ENCODE measurements at places on chromosomes 1 and 21.

DNA sequence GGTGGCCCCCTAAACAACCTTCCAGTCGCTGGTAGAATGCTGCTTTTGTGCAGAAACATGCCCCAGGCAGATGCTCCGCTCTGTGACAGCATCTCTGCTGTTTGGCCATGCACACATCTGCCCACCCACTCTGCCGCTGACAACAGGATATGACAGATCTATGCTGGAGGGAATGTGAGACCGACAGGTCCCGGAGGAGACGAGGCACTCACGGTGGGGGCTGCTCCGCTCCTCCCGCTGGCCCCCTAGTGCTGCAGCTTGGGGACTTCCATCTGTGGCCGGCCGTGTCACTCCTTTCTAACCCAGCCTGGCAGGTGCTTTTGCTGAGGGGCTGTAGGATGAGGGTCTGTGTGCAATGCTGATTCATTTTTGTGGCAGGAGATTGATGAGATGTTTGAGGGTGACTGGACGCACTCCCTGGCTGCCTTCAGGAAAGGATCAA lies 49.1 kb upstream of the DMRTB1 start:
- no peak for DNase-seq
- peaks cover 13% of the 10 kb centered on the region for H3K27me3 ChIP-seq
- H3K36me3 ChIP-seq, result no peaks in the 10 kb centered on the region

- no peak overlapping the region for H3K4me3 ChIP-seq
- H3K36me3 ChIP-seq, result no peaks in the 10 kb centered on the region
- H3K27ac ChIP-seq, result no peak overlapping the region
- H3K27me3 ChIP-seq, result no peaks in the 10 kb centered on the region
- DNase-seq, result no peak
These were observed 87.8 kb downstream of the PTPN14 start for GRCh38 chr1:214463596-214463995.

DNA sequence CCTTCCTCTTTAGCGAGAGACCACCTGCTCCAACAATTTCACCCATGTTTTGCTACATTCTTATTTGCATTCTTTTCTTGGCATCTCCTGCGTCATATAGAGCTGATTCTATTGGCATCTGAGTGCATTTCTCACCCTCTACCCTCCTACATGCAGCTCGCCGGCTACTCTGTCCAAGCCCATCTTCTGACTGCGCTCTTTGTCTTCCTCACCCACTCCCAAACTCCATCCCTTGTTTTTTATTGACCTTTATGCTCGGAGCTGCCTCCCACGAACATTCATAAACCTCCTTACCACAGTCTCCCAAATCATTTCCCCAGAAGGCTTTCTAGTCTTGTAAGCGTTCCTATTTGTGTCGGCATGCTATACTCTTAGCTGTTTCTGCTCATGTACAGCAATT lies 33.6 kb upstream of the FMN2 start:
- no peak for DNase-seq
- H3K4me1 ChIP-seq, result no peaks in the 10 kb centered on the region
- H3K36me3 ChIP-seq, result no peaks in the 10 kb centered on the region
- H3K27ac ChIP-seq, result no peak overlapping the region
- H3K4me3 ChIP-seq, result no peak overlapping the region

DNA sequence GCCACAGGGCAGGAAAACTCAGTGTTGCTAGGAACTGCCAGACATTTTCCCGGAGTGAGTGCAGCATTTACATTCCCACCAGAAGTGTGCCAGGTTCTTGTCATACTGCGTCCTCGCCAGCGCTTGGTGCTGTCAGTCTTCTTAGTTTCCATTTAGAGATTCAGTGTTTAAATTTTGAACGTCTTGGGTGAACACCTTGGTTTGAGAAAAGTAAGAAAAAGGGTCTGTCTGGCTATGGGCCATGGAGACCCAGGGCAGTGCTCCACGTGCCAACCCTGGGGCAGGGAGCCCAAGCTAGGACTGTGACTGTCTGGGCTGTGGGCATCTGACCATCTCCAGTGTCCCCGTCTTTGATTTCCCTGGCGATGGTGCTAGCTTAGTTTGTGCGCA lies 16.0 kb downstream of the IBA57 start:
- H3K4me1 ChIP-seq, result no peaks in the 10 kb centered on the region
- peak; percentile 49 for DNase-seq
- H3K27me3 ChIP-seq, result no peaks in the 10 kb centered on the region
- H3K36me3 ChIP-seq, result no peaks in the 10 kb centered on the region
- no peak overlapping the region for H3K4me3 ChIP-seq

DNA sequence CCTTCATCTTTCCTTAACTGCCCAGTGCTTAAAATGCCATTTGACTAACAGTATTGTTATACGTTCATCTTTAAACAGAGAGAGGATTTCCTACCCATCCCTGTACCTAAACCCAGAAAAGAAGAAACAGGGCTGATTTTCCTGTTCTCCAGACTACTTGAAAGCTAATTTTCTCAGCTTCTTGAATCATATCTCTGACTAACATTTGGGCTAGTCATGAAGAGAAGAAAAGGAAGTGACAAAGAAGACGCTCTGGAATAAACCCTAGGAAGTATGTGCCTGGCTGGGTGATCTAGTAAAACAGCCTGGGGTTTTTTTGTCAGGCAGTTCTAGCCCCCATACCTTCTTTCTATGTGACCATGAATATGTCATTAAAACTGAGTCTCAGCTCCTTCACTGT lies 44.8 kb upstream of the SGIP1 start:
- no peaks in the 10 kb centered on the region for H3K4me1 ChIP-seq
- no peaks in the 10 kb centered on the region for H3K27me3 ChIP-seq
- H3K36me3 ChIP-seq, result no peaks in the 10 kb centered on the region
- no peak overlapping the region for H3K27ac ChIP-seq

- DNase-seq, result no peak
- peaks cover 11% of the 10 kb centered on the region for H3K4me1 ChIP-seq
- no peaks in the 10 kb centered on the region for H3K27me3 ChIP-seq
- H3K36me3 ChIP-seq, result no peaks in the 10 kb centered on the region
These were observed 43.3 kb downstream of the RASAL2 start for GRCh38 chr1:178137238-178137637.

DNA sequence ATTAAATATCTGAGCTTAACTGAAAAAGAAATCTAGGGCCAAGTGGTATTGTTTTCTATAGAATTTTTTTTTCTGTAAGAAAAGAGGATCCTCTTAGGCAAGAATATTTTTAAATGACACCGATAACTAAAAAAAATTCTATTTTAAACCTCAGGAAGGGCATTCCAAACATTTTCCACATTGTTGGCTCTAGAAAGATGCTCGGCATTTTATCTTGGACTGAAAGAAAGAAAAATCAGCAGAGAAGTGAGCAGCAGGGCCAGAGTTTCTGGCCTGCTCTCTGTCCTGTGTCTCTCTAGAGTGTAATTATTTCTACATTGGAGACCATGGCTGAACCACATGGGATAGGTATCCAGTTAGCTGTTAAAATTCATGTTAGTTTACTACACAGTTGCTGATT lies 192.5 kb upstream of the GREM2 start:
- H3K36me3 ChIP-seq, result no peaks in the 10 kb centered on the region
- no peak overlapping the region for H3K4me3 ChIP-seq
- no peak for DNase-seq
- H3K27ac ChIP-seq, result no peak overlapping the region

DNA sequence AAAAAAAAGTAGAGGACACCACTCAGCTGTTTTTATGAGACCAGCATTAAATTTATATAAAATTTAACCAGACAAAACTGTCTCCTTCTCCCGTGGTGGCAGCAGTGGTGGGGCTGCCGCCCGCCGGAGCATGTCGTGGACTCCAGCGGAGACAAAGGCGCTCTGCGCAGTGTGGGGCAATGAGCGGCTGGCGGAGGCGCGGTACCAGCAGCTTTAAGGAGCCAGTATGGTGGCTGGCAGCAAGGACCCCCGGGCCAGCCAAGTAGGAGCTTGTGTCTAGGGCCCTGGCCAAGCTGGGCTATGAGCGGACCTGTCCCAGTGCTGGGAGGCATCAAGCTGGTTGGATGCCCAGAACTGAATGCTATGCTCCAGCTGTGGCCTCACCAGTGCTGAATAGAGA lies 2102.9 kb downstream of the NCAM2 start:
- H3K27me3 ChIP-seq, result no peaks in the 10 kb centered on the region
- no peak overlapping the region for H3K27ac ChIP-seq
- no peaks in the 10 kb centered on the region for H3K36me3 ChIP-seq

DNA sequence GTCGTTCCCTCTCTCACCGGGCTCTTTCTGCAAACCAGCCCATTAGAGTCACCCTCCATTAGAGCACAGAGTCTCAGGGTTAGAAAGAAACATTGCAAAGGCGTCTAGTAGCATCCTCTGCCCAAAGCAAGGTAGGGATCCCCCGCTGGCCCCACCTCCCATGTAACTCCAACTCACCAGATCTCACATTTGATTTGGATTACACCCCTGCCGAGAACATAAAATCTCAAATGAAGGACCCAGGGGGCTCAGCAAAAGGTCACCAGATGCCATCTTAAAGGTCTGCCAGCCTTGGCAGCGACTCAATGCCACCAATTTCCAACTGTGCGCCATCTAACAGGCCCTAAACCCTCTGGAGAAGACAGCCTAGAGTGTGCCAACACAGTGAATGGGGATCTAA lies 14.1 kb downstream of the C1orf87 start:
- no peaks in the 10 kb centered on the region for H3K36me3 ChIP-seq
- no peak for DNase-seq
- no peak overlapping the region for H3K27ac ChIP-seq
- H3K4me3 ChIP-seq, result no peak overlapping the region

DNA sequence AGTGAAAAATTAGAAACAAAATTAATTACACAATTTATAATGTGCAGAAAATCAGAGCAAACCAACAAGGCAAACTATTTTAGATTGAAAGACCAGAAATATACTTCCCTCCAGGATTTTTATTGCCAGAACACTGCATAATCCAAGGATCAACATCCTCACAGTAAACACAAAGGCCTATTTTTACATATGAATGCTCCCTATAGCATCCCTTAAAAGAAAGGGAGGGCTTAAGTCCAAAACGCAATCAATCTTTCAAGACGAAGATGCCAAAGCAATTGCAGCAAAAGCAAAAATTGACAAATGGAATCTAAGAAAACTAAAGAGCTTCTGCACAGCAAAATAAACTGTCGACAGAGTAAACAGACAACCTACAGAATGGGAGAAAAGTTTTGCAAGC lies 18.6 kb upstream of the CHIA start:
- H3K36me3 ChIP-seq, result no peaks in the 10 kb centered on the region
- H3K27me3 ChIP-seq, result peaks cover 26% of the 10 kb centered on the region
- no peak overlapping the region for H3K4me3 ChIP-seq
- H3K4me1 ChIP-seq, result peaks cover 9% of the 10 kb centered on the region
- no peak overlapping the region for H3K27ac ChIP-seq
- DNase-seq, result no peak

GRCh38 chr1:224647449-224647848 lies 31.3 kb downstream of the CNIH3 start:
- H3K4me1 ChIP-seq, result peaks cover 4% of the 10 kb centered on the region
- H3K27ac ChIP-seq, result no peak overlapping the region
- no peaks in the 10 kb centered on the region for H3K27me3 ChIP-seq
- no peaks in the 10 kb centered on the region for H3K36me3 ChIP-seq
- no peak for DNase-seq

GRCh38 chr1:205480349-205480985 lies 24.0 kb upstream of the CDK18 start:
- no peaks in the 10 kb centered on the region for H3K36me3 ChIP-seq
- no peak for DNase-seq
- peaks cover 6% of the 10 kb centered on the region for H3K4me1 ChIP-seq
- H3K4me3 ChIP-seq, result no peak overlapping the region
- peaks cover 75% of the 10 kb centered on the region for H3K27me3 ChIP-seq

DNA sequence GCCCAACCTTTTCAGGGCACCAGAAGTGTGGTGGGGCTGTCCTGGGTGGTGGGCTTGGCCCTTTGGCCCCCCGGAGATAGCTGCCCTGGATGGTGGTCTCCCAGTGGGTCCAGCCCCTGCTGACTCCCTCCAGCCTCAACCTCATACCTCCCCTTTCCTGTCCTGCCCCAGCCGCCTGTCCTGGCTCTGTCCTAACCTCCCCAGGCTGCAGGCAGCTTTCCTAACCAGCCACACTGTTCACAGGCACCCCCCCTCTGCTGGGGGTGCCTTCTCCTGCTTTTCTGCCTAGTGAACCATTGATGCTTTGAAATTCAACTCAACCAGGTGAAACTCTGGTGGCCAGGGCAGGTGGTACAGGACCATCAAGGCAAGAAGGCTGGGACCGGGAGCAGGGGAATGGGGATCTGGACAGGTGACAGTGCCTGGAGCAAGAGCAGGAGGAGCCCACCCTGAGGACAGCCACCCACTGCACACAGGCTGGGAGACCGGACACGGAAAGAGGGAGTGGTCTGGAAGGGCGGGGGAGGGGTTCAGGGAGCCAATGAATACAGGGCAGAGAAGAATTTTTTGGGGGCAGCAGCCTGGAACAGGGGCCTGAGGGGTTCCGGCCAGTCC lies 35.9 kb downstream of the RAP1GAP start:
- no peak overlapping the region for H3K4me3 ChIP-seq
- no peaks in the 10 kb centered on the region for H3K36me3 ChIP-seq
- H3K27me3 ChIP-seq, result peaks cover 22% of the 10 kb centered on the region
- H3K27ac ChIP-seq, result no peak overlapping the region
- H3K4me1 ChIP-seq, result peaks cover 9% of the 10 kb centered on the region
- DNase-seq, result no peak

DNA sequence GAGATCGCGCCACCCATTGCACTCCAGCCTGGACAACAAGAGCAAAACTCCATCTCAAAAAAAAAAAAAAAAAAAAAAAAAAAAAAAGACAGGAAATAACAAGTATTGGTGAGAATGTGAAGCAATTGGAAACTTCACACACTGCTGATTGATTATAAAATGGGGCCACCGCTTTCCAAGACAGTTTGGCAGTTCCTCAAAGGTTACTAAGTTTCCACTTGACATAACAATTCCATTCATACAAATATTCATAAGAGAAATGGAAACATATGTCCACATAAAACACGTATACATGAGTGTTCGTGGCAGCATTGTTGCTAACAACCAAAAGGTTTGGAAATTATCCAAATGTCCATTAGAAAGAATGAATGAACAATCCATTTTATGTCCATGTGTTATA lies 26.3 kb downstream of the USP24 start:
- H3K27ac ChIP-seq, result no peak overlapping the region
- DNase-seq, result no peak
- H3K27me3 ChIP-seq, result no peaks in the 10 kb centered on the region
- no peaks in the 10 kb centered on the region for H3K4me1 ChIP-seq
- no peaks in the 10 kb centered on the region for H3K36me3 ChIP-seq

All from suprapubic skin (tissue), 4 donors.